ENCODE measurements at places on chromosomes 6 and 20. TPM values are rescaled to one million over a fixed set of nuclear protein-coding genes. Genes with fewer than 3 reads are reported as not detected.

OR2H1 gene
- not detected for total RNA-seq

CCN6 gene
- total RNA-seq = not detected

TRIM40 gene
- total RNA-seq = 0.29 TPM

C6orf58 gene
- total RNA-seq = 0.31 TPM

ARG1 gene
- total RNA-seq = not detected

MUC21 gene
- total RNA-seq = not detected

KCNK5 gene
- total RNA-seq = 62.4 TPM

SEL1L2 gene
- not detected for total RNA-seq

MYT1 gene
- not detected for total RNA-seq

ECT2L gene
- not detected for total RNA-seq

RALGAPB gene
- total RNA-seq = 59.8 TPM

ZBP1 gene
- total RNA-seq = 2.9 TPM

ADGRG6 gene
- total RNA-seq = 84.6 TPM

LY6G6F gene
- not detected for total RNA-seq

DNA sequence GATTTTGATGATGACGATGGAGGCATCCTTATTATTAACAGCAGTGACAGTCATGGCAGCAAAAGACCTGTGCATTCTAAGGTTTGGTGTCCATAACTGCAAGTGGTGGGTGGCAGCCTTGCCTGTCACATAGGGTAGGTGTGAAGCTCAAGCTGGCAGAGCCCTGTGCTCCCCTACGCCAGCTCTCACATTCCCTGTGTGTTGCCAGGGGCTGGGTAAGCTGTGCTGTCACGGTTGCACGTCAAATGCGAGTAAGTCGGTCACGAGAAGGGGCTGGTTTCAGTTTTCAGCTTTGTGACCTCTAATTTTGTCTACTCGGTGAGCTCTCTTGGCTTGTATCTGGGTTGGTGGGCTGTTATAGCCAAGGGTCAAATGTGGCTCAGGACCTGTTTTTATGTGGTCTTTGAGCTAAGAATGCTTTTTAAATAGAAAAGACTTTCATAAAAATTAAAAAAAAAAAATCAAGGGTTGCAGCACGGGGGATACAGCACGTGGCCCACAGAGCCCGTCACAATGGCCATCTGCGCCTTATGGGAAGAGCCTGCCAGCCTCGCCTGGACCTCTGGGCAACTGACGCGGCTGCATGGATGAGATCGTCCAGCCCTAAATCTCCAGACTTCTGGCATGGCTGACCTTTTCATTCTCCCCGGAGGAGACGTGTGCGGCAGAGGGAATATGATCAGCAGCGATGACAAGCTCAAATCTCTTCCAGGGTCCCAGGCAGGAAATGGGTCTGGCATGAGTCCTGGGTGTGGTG, 148.5 kb downstream of the PHACTR3 start:
- no peak for DNase-seq

DNA sequence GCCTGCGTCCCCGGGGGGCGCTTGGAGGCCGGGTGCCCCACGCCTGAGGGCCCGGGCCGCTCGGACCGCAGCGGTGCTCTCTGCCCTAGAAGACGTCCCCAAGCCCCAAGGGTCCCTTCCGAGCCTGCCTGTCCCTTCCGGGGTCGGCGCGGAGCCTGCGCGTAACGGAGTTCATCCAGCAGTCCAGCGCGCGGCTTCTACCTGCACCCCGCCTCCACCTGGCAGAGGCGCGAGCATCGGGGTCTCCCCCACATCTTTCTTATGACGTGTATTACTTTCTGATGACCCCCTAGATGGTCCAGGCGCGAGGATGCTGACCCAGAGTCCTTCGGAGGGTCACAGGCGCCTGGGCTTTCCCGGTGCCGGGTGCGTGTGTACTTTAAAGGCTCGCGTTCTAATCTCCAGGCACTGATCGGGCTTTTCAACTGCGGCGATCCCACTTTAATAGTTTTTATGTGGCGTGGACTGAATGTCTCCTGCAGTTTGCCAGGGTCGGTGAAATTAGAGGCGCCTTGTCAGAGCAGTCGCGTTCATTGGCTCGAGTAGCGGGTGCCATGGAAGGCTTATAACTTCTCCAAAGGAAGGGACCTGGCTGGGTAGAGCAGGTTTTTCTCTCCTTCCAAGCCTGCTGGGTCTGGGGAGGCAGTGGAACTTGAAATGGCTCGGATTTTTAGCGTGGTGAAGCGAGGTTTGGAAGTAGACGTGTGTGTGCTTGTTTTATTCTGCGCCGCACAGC, 912 bp downstream of the EYA4 start:
- peak; percentile 47 for DNase-seq

- DNase-seq = no peak
Observed at GRCh38 chr6:24859608-24860200, 61.0 kb upstream of the ARMH2 start.

GRCh38 chr6:143159001-143159400, 98.3 kb downstream of the AIG1 start:
- DNase-seq = no peak

DNA sequence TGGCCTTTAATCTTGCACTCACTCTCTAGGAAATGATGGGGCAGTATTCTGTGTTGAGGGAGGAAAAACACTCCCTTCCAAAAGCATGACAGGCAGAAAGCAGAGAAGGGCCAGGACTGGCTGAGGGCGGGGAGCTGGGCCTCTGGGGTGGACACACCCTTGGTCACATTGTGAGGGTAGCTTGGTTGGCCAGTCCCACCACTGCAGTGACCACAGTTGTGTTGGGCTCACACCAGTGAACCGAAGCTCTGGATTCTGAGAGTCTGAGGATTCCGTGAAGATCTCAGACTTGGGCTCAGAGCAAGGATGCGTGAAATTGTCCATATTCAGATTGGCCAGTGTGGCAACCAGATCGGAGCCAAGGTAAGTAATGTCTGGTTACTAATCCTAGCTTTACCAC, at the start of gene TUBB1:
TUBB1 (plus strand) TSS at position 213 of the 400 bp plus-strand sequence; CDS start at position 307, 94 bp downstream.
- no peak for DNase-seq

- DNase-seq = no peak
Observed at GRCh38 chr20:48231253-48231930, 446.1 kb upstream of the SULF2 start.

GRCh38 chr6:44456070-44456965, 68.8 kb downstream of the CDC5L start:
- peak; percentile 70 for DNase-seq

DNA sequence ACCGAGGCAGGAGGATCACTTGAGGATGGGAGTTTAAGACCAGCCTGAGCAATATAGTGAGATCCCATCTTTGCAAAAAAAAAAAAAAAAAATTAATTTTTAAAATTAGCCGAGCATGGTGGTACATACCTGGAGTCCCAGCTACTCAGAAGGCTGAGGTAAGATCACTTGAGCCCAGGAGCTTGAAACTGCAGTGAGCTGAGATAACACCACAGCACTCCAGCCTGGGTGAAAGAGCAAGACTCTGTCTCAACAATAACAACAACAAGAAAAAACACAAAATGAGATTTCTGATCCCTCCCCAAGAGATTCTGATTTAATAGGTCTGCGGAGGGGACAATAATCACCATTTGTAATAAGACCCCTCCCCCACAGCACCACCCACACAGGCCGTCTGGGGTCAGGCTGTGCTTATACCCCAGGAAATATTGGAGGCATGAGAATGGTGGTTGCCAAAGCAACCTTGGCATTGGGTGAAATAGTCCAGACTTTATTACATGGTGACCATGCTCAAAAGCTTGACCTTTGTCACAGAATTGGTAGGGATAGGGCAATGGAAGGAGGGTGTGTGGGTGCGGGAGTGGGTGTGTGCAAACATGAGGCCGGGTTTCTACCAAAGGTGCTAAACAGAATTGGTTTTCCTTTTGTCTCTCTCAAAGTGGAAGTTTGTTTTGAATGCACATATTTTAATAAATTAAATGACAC, 24.4 kb upstream of the ADTRP start:
- no peak for DNase-seq

- DNase-seq = no peak
Observed at GRCh38 chr6:113147544-113147943, 709.6 kb upstream of the MARCKS start.

DNA sequence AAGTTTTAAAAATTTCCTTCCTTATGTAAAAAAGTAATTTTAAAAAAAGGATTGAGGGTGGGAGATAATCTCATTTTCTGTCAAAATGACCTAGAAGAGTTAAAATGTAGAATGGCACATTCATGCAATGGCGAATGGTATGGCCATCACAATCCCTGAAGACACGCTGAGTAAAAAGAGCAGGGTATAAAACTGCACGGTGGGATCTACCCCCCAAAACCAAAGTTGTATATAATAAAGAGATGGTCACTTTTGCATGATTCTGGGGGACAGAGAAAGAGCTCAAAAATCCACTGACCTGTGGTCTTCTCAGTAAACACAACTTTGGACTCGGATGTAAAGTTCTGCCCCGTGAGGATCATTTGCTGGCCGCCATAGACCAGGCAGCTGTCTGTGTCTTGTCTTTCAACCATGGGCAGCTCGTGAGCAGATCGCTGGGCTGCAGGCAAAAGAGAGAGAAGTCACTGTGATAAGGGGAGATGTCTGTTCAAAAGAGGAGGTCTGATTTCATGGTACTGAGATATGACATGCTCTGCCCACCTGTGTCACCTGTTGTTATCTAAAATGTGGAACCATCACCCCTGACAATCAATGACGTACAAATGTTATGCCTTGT, 88.2 kb downstream of the NFATC2 start:
- DNase-seq = no peak

- DNase-seq = no peak
Observed at GRCh38 chr6:37607944-37608343, 89.7 kb downstream of the MDGA1 start.

- DNase-seq = no peak
Observed at GRCh38 chr6:158942349-158942748, 57.7 kb downstream of the RSPH3 start.

DNA sequence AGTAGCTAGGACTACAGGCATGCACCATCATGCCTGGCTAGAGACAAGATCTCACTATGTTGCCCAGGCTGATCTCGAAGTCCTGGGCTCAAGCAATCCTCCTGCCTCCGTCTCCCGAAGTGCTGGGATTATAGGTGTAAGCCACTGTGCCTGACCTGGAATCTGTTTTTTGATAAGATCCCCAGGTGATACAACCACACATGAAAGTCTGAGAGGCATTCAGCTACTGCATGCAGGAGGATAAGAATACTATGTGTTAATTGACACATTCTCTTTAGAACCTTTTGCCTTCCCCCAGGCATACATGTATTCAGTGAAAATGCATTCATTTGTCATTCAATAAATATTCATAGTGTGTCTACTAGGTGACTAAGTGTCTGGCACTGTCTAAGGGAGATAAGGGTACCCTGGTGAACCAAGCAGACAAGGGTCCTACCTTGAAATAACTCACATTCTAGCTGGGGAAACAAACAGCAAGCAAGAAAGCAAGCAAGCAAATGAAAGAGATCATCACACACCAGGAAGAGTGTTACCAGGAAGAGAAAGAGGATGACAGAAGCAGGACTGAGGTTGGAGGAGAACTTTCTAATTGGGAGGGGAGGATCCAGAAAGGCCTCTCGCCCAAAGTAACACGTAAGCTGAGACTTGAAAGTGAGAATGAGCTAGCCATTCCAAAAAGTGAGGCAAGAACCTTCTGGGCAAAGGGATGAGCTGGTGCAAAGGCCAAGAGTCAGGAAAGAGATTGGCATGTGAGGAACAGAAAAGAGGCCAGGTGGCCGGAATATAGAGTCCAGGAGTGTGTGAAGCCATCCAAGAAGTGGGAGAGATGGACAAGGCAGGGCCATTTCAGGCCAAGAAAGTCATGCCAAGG, 6.5 kb downstream of the GFOD1 start:
- DNase-seq = peak; percentile 9

GRCh38 chr6:15500078-15500740, 162.6 kb downstream of the DTNBP1 start:
- DNase-seq = no peak

GRCh38 chr20:3311623-3312022, 72.6 kb upstream of the SLC4A11 start:
- no peak for DNase-seq

DNA sequence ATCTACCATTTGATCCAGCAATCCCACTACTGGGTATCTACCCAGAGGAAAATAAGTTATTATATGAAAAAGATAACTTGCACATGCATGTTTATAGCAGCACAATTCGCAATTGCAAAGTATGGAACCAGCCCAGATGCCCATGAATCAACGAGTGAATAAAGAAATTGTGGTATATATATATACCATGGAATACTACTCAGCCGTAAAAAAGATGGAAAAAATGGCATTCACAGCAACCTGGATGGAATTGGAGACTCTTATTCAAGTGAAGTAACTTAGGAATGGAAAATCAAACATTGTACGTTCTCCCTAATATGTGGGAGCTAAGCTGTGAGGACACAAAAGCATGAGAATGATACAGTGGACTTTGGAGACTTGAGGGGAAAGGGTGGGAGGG, 100.0 kb upstream of the ADGRF4 start:
- DNase-seq = no peak

- no peak for DNase-seq
Observed at GRCh38 chr20:57735831-57736737, 26.3 kb upstream of the PMEPA1 start.

DNA sequence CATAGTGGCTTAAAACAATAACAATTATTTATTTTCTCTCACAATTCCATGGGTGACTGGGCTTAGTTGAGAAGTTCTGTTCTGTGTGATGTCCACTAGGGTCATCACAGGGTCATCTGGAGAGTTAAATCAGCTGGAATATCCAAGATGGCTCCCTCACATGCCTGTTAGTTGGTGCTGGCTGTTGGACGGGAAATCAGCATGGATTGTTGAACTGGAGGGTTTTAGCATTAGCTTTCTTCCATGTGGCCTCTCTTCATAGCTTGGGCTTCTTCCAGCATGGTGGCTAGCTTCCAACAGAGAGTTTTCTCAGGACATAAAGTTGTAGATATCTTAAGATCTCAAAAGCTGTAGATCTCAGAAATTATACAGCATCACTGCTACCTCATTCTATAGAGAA, 19.6 kb downstream of the MARCKS start:
- no peak for DNase-seq

- DNase-seq = peak; percentile 36
Observed at GRCh38 chr20:46559685-46560440, 9.4 kb upstream of the OCSTAMP start.

GRCh38 chr20:59824711-59825562, 108.5 kb downstream of the SYCP2 start:
- no peak for DNase-seq

GRCh38 chr6:6436366-6436765, 115.9 kb upstream of the F13A1 start:
- no peak for DNase-seq

DNA sequence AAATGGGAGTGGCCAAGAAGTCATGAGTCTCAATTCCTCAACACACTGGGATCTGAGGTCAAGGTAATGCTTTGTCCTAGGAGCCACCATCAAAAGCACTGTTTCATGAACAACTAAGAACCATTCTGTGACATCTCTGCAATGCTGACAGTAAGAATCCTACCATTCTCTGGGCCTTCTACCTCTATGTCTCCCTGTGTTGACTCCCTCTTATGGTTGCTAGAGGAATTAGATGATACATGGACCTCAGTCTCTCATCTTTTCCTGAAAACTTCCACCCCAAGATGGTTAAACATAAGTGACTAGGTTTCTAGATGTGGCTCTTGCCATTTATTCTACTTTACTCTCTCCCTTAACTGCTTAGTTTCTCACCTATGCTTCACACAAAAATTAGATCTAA, 9.1 kb downstream of the MTRF1L start:
- DNase-seq = no peak

Data from Calu3 (cell line).